NCI-H748 treated with DMSO at 0.1 percent for 48 hours (cell line): ENCODE measurements at places on chromosomes 11 and 22.

DNA sequence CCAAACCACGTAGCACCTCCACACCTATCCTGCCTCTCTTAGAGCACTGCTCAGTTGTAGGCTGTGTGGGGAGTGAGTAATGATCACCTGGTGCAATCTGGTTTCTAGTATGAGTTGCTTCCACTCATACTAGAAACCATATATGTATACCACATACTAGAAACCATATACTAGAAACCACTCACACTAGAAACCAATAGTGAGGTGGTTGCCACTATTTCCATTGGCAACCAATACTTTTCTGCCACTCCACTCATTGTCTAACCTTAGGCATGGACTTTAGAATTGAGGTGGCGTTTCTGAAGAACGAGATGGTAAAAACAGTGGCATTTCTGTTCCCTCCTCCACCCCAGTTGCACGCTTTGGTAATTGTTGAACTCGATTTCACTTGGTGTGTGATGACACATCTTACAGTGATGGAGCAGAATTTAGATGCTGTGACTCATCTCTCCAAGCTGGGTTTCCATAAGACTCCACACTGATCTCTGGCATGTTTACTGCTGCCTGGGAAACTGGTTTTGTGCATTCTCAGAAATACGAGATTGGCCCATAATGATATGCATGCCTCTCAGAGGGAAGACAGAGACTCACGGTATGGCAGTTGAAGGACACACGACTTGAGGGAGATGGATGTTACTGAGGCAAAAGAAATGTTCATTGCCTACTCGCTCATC lies 82.9 kb downstream of the KIRREL3 start:
- no peak for DNase-seq

- peak; percentile 4 for DNase-seq
Observed at GRCh38 chr11:67119585-67120391, 725 bp downstream of the KDM2A start.

DNA sequence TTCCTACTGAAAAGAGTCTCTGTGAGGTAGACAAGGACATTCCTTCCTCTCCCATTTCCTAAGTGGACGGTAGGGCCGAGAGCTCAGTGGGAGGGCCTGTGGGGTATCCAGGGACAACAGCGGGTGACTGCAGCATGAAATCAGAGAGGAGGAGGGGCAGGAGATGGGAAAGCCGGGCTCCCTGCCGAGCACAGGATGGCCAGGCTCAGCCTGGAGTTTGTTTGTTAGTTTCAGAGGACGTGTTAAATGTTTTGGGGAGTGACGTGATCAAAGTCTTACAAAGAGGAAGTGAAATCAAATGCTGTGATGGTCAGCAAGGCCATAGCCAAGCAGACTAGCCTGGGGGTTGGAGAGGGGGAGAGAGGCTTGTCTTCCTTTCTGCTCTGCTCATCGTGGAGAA lies 152.7 kb downstream of the ADAMTS15 start:
- DNase-seq, result no peak

DNA sequence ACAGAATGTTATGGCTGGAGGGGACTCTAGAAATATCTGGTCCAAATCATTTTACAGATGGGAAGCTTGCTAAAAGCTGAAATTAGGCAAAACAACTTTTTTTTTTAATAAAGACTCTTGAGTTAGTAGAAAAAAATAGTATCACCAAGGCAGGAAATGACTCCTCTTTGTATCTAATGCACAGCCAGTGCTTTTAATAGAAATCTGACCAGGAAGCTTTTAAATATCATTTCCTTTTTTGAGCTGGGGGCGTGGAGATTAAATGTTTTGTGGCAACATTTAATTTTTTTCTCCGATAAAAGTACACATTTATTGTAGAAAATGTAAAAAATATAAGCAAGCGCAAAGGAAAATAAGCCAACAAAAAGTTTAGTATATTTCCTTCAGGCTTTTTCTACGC lies 22.5 kb downstream of the TRAF6 start:
- DNase-seq, result no peak

- DNase-seq, result no peak
Observed at GRCh38 chr11:74749965-74750296, 1.3 kb downstream of the RNF169 start.

DNA sequence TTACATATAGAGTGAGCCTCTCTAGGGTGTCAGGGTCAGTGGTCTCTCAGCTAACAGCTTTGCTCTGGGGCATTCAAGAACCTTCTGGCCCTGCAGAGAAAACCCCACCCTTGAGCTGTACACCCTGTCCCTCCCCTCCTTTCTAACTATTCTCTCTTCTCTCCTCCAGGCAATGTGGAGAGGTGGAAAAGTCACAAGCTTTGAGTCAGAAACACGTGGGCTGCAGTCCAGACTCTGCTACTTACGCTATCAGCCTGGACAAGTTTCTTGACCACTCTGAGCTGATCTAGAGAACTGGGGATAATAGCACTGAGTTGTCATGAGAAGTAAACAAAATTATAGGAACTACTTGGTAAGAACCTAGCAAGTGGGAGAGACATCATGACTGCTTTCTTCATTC lies 10.7 kb upstream of the FAM83F start:
- no peak for DNase-seq
